WTC11 (cell line): ENCODE measurements at places on chromosomes 4 and X. TPM values are rescaled to one million over a fixed set of nuclear protein-coding genes. Genes with fewer than 3 reads are reported as not detected.
A peak's percentile ranks its signal among the peaks of the same experiment; 100 is the strongest.

DNA sequence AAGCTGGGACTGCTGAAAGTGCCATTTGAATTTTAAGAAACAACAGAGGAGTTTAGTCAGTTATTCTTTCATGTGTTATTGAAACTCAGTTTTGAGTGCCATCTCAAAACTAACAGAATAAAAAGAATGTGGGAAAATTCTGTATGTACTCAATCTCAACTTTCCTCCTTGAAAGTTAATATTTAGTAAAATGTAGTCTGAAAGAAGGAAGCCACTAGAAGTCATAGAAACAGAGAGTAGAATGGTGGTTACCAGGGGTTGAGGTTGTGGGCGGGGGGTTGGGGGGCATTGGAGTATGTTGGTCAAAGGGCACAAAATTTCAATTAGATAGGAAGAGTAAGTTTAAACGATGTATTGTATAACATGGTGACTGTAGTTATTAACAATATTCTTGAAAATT lies 628.3 kb upstream of the MAGEB2 start:
- no peak overlapping the region for H3K27ac ChIP-seq
- no peak overlapping the region for H3K4me3 ChIP-seq
- no peaks in the 10 kb centered on the region for H3K36me3 ChIP-seq
- H3K27me3 ChIP-seq = no peaks in the 10 kb centered on the region
- no peak for DNase-seq
- H3K4me1 ChIP-seq = peaks cover 2% of the 10 kb centered on the region; the same call in 1 of the 2 replicates

Gene BANK1
- 0.53 to 0.87 TPM (median 0.68 TPM) in 3 replicates for total RNA-seq

Gene POU4F2
- not detected in 3 replicates for total RNA-seq

Gene NDST3
- total RNA-seq = 0.30 to 0.39 TPM (median 0.37 TPM) in 3 replicates

Gene CC2D2A
- total RNA-seq = 10.2 to 11.9 TPM (median 11.7 TPM) in 3 replicates

GRCh38 chr4:111605111-111605510 lies 540.1 kb upstream of the FAM241A start:
- H3K36me3 ChIP-seq = no peaks in the 10 kb centered on the region
- H3K4me3 ChIP-seq = no peak overlapping the region
- H3K27me3 ChIP-seq = no peaks in the 10 kb centered on the region
- H3K27ac ChIP-seq = no peak overlapping the region
- DNase-seq = no peak

GRCh38 chr4:139282065-139282720 lies 2.2 kb upstream of the MGARP start:
- no peak for DNase-seq
- peaks cover 14% of the 10 kb centered on the region for H3K36me3 ChIP-seq
- no peak overlapping the region for H3K4me3 ChIP-seq

- no peaks in the 10 kb centered on the region for H3K4me1 ChIP-seq
- no peak for DNase-seq
- H3K27me3 ChIP-seq = no peaks in the 10 kb centered on the region
- no peak overlapping the region for H3K4me3 ChIP-seq
- no peaks in the 10 kb centered on the region for H3K36me3 ChIP-seq
Observed at GRCh38 chrX:95728446-95728845, 956.2 kb upstream of the DIAPH2 start.

DNA sequence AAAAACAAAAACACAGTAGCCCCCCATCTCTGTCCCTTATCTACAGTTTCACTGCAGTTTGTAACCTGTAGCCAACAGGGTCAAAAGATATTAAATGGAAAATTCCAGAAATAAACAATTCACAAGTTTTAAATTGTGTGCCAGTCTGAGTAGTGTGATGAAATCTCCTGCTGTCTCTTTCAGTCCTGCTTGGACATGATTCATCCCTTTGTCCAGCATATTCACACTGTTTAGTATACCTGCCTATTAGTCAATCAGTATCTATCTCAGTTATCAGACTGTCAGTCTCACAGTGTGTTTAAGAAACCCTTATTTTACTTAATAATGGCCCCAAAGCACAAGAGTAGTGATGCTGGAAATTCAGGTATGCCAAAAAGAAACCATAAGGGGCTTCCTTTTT lies 21.9 kb downstream of the CNOT6L start:
- H3K4me1 ChIP-seq = peaks cover 13% of the 10 kb centered on the region
- no peak overlapping the region for H3K27ac ChIP-seq
- peaks cover 8% of the 10 kb centered on the region; the same call in 1 of the 2 replicates for H3K36me3 ChIP-seq
- H3K27me3 ChIP-seq = no peaks in the 10 kb centered on the region
- no peak for DNase-seq
- no peak overlapping the region for H3K4me3 ChIP-seq

DNA sequence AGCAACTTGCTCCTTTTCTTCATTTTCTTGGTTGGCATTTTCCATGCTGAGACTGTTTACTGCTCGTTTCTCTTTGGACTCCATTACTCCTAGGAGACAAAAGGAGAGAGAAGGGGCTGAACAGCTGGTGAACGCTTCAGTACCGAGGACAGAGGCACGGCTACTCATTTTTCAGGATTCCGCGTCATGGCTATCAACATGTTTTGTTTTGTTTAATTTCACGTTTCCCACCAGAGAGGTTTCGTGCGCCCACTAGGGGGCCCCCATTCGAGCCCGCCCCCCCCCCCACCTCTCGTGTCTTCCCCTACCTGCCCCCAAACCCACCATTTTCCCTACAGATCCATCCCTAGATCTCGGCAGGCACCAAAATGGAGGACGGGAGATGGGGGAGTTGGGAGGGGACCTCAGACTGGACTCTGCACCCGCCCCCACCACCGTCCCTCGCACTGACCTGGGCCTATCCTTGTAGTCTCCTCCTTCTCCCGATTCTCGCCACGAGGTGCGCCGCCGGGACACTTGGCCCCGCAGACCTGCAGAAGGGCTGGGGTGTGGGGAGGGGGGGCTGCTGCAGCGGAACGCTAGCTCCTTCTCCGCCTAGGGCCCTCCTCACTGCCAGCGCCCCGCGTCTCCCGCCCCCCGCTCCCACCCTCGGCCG lies 653 bp downstream of the BEX1 start:
- peak overlapping the region; percentile 72 for H3K4me3 ChIP-seq
- H3K27me3 ChIP-seq = peaks cover 16% of the 10 kb centered on the region

DNA sequence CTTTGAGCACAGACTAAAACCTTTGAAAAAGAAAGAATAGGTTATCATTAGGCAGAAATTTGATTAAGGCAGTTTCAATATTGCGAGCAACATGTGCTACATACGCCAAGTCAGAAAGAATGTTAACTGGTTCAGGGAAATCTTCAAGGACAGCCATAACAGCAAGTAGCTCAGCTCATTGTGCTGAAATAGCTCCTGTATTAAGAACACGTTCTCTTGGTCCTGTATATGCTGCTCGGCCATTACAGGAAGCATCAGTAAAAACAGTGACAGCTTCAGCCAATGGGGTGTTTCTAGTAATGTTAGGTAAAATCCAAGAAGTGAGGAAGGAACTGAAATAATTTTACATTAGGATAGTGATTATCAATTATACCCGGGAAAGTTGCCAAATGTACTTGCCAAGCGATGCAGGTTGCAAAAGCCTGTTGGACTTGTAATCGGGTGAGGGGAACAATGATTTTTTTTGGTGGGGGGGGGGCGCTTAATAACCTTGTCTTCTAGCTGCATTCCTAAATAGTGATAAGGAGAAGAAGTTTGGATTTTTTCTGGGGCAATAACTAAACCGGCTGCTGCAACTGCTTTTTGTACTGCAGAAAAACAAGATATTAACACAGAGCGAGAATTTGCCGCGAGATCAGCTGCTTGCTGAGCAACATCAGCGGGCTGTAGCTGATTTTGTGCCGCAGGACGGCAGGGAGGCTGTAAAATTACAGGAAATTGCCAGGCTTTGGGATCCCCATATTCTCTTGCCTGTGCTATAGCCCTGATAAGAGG lies 49.4 kb upstream of the RASSF6 start:
- DNase-seq = no peak
- H3K36me3 ChIP-seq = 0 out of 2 replicates have a peak, but pooled peaks cover 2% of the 10 kb centered on the region
- H3K4me3 ChIP-seq = no peak overlapping the region
- no peaks in the 10 kb centered on the region for H3K4me1 ChIP-seq
- no peak overlapping the region for H3K27ac ChIP-seq

DNA sequence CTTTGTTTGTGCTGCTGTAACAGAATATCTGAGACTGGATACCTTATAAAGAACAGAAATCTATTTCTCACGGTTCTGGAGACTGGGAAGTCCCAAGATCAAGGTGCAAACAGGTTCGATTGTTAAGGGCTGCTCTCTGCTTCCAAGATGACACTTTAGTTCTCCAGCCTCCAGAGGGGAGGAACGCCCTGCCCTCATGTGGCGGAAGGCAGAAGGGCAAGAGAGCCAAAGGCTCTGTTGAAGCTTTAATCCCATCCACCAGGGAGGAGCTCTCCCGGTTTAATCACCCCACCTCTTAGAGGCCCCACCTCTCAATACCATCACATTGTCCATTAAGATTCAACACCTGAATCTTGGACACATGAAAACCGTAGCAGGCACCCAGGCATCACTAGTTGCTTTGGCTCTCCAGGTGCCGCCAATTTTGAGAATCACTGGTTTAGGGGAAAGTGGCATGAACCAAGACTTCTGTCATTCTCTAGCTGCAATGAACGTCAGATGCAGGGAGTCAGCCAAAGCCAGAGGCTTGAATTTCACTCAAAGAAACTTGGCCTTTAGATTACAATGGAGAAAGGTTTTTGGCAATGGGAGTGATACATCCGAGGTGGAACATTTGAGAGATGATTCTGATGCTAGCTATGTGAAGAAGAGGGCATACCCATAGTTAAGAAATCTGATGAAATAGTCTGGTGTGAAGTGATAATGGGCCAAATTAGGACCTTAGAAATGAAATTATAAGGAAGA lies 15.7 kb downstream of the FHL1 start:
- DNase-seq = peak; percentile 63
- no peak overlapping the region for H3K4me3 ChIP-seq
- H3K4me1 ChIP-seq = peaks cover 35% of the 10 kb centered on the region
- H3K27ac ChIP-seq = peak overlapping the region; percentile 28; the same call in 1 of the 2 replicates
- H3K36me3 ChIP-seq = no peaks in the 10 kb centered on the region

Gene TSC22D3
- 14.5 to 15.9 TPM (median 15.7 TPM) in 3 replicates for total RNA-seq

Gene LAP3
- 46.6 to 52.7 TPM (median 48.4 TPM) in 3 replicates for total RNA-seq

- 0 out of 2 replicates have a peak, but pooled peaks cover 2% of the 10 kb centered on the region for H3K27me3 ChIP-seq
- DNase-seq = peak; percentile 77
- H3K36me3 ChIP-seq = no peaks in the 10 kb centered on the region
- H3K4me3 ChIP-seq = peak overlapping the region; percentile 64
- peaks cover 9% of the 10 kb centered on the region for H3K4me1 ChIP-seq
Observed at GRCh38 chr4:183758061-183758757, 99.1 kb downstream of the TRAPPC11 start.

Gene GATA1
- 0.25 to 0.27 TPM (median 0.26 TPM) in 3 replicates for total RNA-seq

DNA sequence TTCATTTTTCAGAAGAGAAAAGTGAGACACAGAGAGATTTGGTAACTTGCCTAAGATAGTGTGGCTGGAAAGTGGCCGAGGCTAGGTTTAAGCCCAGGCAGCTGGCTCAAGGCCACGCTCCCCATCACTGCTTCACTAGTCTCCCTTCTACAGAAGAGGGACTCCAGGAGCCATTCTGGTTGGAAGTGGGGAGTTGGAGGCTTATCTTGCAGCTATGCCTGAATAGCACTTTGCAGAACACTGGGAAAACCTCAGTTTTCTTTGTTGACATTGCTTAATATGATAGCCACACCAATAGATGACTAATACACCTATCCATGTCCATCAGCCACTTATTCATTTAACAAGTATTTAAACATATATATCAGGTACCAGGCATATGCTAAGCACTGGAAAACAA lies 18.5 kb downstream of the LRRC66 start:
- H3K4me3 ChIP-seq = no peak overlapping the region
- H3K36me3 ChIP-seq = no peaks in the 10 kb centered on the region
- peaks cover 14% of the 10 kb centered on the region for H3K4me1 ChIP-seq
- H3K27ac ChIP-seq = no peak overlapping the region
